SK-N-SH treated with all-trans-retinoic acid at 6 μM for 48 hours (cell line): ENCODE measurements at places on chromosomes 1 and 21.

GRCh38 chr1:90850898-90851710 is 134.0 kb upstream of the BARHL2 start:
- ATAC-seq = peak; percentile 98

DNA sequence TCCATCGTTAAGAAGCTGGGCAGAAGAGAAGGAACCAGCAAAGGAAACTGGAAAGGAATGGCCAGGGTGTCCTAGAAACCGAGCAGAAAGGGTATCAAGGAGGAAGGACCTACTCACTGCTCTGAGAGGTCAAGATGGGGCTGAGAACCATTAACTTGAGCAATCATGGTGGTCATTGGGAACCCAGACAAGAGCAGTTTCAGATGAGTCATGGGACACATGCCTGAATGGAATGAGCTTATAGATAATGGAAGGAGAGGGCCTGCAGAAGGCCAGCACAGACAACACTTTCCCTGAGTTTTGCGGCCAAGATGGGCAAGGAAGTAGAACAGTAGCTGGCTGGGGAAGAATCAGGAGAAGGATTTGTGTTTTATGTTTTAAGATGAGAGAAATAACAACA is 383.2 kb downstream of the KIF26B start:
- peak; percentile 15; the same call in 1 of the 3 replicates for ATAC-seq

DNA sequence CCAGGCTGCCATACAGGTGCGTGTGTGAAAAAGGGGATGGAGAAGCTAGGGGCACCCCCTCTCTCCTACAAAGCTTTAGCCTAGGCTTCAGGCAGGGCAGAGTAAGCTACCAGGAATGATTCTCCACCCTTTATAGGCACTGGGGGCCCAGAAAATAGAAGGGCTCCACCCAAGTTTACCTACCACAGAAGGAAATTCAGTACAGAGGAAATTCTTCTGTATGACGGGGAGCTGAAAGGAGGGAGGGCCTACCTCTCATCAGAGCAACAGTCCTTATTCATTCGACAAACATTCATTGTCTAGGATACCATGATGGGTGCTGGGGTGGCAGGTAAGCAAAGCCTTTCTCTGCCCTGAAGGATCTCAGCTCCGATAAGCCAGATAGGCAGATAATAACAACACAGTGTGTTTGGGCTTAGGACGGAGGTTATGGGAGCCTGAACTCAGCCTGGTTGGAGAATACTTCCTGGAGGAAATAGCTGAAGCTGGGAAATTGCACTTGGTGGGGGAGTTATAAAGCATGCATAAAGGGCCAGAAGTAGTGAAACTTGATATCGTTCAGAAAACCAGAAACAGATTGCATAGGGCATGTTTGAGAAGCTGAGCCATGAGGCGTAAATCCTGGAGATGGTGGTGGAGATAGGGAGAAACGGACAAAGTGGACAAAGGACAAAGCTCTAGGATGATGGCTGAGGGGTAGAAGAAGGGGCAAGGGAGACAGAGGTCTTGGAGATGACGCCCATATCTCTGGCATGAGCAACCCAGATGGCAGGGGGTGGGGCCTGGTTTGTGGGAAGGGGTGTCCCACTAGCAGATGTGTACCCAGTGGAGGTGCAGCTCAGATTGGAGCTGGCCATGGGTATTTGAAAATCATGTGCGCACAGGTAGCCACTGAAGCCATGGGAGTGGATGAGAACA is 5.3 kb upstream of the P3R3URF start:
- ATAC-seq = peak; percentile 11

DNA sequence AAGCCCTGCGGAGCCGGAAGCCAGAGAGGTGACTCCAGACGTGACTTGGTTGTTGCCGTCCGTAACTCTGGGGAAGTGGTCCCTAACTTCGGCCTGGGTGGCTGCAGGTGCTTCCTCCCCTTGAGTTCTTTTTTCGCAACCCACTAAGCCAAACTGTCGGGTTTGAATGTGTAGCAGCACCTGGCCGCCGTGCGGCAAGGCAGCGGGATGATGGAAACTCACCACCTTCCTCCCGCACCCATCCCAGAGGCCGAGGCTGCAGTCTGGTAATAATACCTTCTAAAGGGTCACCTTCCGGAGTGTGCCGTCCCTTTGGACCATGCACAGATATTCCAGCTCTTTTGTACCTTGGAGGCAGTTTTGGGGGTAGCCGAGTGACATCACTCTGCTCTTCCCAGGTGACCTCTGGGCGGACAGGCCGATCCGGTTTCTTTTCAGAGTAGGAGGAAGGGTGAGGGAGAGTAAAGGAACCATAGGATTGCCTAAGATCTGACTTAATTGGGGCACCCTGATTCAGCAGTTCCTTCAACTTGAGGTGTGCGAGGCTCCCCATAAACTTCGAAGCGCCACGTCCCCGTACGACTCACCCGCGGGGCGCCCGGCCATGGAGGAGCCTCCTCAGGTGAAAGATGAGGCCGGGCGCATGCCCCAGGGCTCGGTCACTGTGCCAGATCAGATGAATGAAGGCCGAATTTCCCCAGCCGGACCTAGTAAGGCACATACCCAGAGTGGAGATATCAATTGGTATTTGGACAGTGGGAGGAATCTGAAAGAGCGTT is 1.0 kb downstream of the KCNK1 start:
- peak; percentile 7; the same call in 2 of the 3 replicates for ATAC-seq

DNA sequence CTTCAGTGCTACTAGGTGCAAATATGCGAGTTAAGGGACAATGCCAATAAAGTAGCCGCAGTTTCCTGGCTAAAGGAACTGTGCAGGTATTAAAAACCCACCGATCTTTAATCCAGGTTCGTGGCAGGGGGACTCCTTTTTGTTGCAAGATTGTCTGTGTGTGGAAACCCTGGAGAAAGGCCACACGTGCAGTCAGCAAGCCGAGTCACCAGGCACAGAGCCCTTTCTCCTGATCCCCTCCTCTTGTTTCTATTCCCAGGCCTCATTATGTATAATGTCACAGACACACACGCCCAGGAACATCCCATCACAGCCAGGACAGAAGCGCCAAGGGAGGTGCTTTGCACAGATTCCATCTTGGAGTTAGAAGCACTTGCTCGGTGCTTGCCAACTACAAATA is 528.9 kb downstream of the KIF26B start:
- ATAC-seq = no peak

DNA sequence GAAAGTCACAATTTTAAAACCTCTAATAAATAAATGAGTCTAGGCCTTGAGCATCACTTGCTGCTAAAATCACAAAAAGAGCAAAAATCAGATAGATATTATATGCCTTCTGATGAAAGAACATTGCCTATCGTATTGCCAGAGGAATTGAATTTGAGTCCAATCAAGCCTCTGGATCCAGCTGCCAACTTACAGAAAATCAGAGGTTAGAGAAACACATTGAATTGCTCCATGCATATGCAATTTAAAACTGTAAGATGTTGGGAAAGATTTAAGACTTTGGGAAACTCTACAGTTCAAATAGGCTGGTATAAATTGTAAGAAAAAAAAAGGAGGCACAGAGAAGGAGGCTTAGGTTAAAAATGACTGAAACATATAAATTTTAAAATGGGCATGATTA is 93.5 kb downstream of the TM2D1 start:
- ATAC-seq = no peak

DNA sequence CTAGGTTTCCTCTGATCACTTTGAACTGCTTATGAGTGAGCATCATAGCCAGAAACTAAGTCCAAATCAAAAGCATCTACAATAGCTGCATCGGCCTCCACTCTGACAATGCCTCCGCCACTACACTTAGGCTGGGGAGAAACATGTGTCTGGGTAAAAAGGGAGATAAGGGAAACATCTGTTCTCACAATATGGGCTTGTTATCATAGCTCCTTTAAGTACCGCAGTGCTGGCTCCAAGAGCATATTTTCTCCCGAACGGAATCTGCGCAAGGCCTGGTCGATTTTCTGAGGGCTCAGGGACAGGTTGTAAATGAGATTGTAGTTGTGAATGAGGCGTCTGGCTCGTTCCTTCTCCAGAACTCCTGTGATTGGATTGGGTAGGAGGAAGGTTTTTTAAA is 63.9 kb upstream of the CYP2J2 start:
- no peak for ATAC-seq

GRCh38 chr1:220652995-220653394 is 37.2 kb upstream of the C1orf115 start:
- ATAC-seq = no peak
